Activated CD4-positive, CD25-positive, alpha-beta regulatory T cell (primary cell): ENCODE measurements at places on chromosomes 13 and 19.

DNA sequence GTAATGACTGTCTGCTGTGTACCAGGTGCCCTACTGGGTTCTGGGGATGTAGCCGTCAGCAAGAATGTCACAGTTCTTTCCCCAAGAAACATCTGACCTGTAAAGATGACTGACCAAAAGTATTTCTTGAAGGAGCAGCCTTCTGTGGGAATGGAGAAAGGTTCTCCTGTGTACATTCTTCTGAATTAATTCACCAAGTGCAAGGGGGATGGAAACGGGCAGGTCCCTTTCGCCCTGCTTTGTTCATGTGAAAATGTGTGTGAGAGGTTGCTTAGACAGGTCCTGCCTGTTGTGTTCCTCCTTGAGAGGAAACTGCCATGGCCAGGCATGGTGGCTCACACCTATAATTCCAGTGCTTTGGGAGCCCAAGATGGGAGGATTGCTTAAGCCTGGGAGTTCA is 57.0 kb downstream of the SLC7A9 start:
- DNase-seq: no peak

GRCh38 chr19:41535029-41535622 is 40.8 kb upstream of the CEACAM21 start:
- no peak for DNase-seq

DNA sequence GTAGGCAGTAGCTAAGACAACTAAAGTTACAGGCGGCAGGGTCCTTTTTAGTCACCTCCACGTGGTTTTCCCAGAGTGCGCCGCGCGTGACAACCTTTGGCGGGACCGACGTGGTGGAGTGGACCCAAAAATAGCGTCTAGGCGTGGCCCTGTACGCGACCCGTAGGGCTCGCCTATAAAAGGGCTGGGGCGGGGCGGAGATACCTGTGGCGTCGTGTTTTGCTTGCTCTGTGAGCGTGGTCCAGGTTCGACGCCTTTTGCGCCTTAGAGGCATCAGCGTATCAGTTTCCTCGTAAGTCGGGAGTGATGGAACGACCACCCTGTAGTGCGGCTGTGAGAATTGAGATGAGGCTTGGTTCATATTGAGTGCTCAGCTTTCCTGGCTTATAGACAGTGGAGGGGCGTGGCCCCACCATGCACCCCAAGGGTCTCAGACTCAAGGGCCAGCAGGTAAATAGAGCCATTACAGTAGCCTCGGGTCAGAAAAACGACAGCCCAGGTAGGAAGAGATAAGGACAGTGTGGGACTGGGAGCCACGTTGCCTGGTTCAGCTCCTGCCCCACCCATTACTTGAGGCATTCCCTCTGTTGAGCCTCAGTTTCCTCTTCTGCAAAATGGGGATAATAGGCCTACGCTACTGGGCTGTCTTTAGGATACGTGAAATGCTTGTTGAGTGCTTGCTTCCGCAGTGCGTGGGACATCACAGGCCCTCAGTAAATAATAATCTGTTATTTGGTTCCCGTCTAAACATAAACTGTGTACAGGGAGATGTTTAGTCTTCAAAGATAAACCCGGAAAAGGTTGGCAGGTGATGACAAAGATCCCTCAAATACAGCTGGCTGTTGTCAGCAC is 693 bp upstream of the TMED1 start:
- peak; percentile 58 for DNase-seq

DNA sequence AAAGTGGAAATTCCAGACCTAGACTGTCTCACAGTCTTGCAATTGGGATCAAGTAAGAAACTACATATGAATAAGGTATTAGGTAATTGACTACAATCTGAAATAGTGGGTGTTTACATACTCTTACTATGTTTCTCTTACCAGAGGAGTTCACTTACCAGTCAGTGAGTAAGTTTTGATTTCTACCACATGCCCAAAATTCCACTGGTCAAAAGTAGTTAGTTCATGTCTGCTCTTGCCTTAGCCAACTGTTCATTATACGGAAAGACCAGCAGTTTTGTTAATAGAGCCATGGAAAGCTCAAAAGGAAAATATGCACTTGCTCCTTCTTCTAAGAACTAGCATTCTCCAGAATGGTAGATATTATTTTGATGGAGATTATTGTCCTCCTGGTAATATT is 490.8 kb downstream of the RFC3 start:
- no peak for DNase-seq

DNA sequence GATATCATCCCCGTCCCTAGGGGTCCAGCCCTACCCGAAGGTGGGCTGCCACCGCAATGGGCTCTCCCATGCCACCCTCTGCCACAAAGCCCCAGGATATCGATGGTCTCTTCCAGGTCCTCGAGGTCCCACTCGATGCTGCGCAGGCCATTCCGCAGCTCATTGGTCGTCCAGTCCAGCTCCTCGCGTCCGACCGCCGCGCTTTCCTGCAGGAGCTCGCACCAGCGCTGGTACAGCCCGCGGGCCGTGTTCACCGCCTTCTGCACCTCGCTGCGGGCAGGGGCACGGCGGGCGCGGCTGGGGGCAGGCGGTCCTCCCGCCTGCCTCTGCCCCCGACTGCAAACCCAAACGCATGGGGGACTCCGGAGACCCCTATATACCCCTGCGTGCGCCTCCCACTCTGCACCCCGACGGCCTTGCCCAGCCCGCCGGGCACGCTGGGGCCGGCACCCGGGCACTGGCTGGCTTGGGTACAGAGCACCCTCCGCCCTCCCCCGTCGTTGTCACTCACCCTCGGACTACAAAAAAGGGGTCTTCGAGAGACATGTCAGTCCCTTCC is 468 bp downstream of the STX10 start:
- no peak for DNase-seq

GRCh38 chr19:12840091-12841079 is 2.1 kb downstream of the MAST1 start:
- no peak for DNase-seq

- no peak for DNase-seq
These were observed 54.3 kb downstream of the MTMR6 start for GRCh38 chr13:25232937-25233515.

DNA sequence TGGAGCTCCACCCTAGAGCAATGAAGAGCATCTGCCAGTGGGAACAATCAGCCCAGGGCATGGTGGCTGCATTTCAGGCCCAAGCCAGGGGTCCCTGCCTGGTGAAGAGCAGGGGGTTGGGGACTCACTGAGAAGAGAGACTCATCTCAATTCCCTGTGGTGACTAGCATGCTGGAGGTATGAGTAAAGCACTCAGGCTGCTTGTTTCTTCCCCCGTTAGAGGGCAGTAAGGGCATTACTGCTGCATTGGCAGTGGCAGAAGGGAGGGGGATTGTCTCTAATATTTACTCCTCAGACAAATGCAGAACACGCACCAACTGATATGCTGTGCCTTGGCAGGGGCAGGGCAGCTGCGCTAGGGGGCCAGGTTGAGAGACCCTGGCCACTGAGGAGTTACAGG is 329.1 kb downstream of the SLITRK5 start:
- no peak for DNase-seq

DNA sequence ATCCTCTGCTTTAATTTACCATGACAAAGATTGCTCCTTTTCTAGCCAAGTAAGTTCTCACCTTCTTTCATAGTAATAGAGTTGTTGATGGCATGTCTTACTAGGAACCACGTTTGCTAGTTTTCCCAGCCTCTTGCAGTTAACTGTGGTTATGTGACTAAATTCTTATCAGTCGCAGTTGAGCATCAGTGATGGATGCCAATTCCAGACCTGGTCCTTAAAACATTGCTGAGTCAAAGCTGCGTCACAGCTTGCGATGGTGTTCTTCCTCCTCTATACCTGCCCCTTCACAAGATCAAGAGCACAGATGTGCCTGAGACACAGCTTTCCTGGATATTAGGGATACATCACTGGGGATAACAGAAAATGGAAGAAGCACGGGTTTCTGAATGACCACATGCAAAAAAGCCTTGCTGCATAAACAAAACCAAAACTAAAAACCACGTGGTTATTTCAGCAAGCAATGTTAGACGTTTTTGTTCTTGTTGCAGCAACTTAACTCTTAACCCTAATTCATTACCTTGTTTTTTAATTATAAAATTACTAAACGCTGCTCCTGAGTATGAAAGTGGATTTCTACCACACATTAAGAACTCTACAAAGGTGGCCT is 97.6 kb upstream of the DACH1 start:
- no peak for DNase-seq

DNA sequence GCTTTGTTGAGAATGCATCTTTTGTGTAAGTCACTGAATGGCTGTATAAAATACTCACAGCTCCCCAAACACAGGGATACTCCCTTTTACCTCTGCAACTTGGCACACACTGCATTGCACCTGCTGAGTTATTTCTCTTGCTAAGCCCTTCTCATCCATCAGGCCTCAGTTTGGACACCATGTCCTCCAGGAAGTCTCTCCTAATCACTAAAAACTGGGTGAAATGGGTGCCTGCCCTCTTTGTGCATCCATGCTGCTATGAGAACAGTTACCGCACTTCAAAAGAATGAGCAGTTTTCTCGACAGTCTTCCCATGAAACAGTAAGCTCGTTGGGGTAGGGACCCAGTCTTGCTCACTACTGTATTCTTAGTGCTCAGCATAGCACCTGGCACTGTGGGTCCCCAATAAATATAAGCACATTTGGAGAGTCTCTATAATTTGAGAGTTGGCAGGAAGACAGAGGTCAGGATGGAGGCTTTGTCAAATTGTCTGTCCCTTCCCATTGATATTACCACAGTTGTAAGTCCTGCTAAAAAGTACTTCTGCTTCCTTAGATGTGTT is 4.6 kb upstream of the SLC25A30 start:
- no peak for DNase-seq

GRCh38 chr13:67281466-67281865 is 51.3 kb upstream of the PCDH9 start:
- no peak for DNase-seq

- no peak for DNase-seq
These were observed 79.2 kb upstream of the C13orf46 start for GRCh38 chr13:114053026-114053425.

- no peak for DNase-seq
These were observed 119.1 kb downstream of the KLF12 start for GRCh38 chr13:74015137-74015536.

GRCh38 chr13:73984949-73985691 is 149.1 kb downstream of the KLF12 start:
- peak; percentile 22 for DNase-seq

DNA sequence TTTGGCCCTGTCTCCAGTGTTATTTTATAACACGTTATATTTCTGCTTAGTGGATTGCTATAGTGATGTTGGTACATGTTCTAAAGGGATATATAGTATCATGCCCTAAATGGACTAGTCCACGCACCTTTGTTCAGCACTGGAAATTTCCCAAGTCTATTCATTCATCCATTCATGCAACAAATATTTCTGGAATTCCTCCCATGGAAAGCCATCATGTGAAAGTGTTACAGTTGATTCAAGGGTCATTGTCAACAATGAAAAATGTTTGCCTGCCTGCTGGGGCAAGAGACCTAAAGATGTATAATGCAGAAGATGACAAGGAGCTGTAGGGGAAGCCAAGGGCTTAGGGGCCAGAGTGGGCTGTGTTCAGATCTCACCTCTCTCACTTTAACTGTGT is 10.8 kb upstream of the HSPH1 start:
- no peak for DNase-seq

- no peak for DNase-seq
These were observed 4.1 kb upstream of the ZNF841 start for GRCh38 chr19:52099497-52100138.

DNA sequence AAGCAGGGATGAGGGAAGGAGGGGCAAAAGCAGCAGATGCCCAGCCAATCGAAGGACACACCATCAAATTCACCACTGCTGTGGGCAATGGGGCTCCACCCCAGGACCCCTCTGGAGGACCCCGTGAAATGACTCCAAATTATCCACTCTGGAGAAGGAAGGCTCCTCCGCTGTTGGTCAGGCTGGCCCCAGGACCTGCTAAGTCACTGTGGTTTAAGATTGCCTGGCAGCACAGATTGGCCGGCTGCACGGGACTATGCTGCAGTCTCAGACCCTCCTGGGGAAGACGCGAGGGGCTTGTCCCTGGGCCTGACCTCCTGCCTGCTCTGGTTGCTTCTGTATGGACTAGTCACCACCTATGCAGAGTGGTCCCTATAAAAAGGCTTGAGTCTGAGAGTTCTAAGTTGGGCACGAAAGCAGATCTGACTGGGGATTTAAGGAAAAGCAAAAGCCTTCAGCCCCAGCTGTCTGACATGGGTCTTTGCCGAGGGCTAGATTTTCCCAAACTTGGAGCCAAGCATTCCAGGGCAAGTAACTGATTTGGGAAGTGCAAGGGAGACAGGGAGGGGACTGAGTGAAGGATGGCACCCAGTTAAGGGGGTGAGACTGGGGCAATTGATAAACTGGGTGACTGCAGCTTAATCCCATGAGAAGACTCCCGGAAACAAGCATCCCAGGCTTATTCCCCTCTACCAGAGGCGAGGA is 91.7 kb downstream of the TSHZ3 start:
- no peak for DNase-seq

GRCh38 chr13:22740264-22740663 is 440.5 kb upstream of the SGCG start:
- no peak for DNase-seq

GRCh38 chr13:42083138-42083770 is 34.8 kb downstream of the DGKH start:
- DNase-seq: no peak

DNA sequence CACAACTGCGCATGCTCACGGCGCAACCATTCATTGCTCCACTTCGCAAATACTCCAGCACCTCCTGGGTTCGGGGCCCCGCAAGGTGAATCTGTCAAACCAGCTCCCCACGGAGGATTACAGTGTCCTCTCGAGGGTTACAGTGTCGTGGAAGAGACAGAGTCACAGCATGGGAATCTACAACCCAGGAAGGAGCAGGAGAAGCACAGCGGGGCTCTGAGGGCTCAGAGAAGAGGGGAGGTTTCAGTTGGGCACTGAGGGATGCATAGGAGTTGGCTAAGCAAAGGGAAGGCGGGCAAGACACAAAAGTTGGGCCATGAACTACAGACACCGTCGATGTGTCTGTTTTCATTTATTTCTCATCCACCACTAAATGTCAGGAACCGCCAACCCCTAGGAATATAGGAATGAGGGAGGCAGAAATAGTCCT is 1.0 kb upstream of the GTF2F1 start:
- DNase-seq: no peak

- DNase-seq: no peak
These were observed 22.4 kb upstream of the PLAUR start for GRCh38 chr19:43692385-43692784.

DNA sequence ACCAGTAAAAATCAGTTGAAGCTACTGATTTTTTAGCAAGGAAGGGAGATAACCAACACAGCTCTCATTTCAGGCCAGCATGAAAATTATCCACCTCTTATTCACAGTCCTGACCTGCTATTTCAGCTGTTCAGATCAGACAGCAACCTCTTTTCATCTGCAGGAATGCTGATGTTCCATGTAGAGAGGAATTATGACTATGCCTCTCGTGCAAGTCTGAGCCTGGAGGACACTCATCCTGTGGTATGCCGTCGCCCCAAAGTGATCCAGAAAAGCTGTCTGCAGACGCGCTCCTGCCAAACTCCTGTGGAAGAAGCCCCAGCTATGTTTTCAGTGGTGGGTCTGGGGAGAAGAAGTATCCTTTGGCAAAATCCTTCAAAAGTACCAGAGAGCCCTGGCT is 563.5 kb upstream of the SLITRK1 start:
- no peak for DNase-seq
